ENCODE measurements at places on chromosomes 6 and 20. TPM values are rescaled to one million over a fixed set of nuclear protein-coding genes. Genes with fewer than 3 reads are reported as not detected.

The SPATA25 gene
- 1.3 TPM for total RNA-seq

- no peak for DNase-seq
Measured at GRCh38 chr20:63709149-63709527, 1.3 kb downstream of the ZGPAT start.

The C6orf120 gene
- 9.8 TPM for total RNA-seq

The RNF182 gene
- total RNA-seq = 0.38 TPM

GRCh38 chr6:162242915-162243314, 484.7 kb downstream of the PRKN start:
- DNase-seq = no peak

GRCh38 chr6:34237316-34237721, 646 bp downstream of the HMGA1 start:
- DNase-seq = peak; percentile 42

The LPA gene
- 1.8 TPM for total RNA-seq

GRCh38 chr6:159606786-159607185, 86.3 kb downstream of the SOD2 start:
- no peak for DNase-seq

- DNase-seq = no peak
Measured at GRCh38 chr6:85023721-85024120, 259.3 kb upstream of the TBX18 start.

DNA sequence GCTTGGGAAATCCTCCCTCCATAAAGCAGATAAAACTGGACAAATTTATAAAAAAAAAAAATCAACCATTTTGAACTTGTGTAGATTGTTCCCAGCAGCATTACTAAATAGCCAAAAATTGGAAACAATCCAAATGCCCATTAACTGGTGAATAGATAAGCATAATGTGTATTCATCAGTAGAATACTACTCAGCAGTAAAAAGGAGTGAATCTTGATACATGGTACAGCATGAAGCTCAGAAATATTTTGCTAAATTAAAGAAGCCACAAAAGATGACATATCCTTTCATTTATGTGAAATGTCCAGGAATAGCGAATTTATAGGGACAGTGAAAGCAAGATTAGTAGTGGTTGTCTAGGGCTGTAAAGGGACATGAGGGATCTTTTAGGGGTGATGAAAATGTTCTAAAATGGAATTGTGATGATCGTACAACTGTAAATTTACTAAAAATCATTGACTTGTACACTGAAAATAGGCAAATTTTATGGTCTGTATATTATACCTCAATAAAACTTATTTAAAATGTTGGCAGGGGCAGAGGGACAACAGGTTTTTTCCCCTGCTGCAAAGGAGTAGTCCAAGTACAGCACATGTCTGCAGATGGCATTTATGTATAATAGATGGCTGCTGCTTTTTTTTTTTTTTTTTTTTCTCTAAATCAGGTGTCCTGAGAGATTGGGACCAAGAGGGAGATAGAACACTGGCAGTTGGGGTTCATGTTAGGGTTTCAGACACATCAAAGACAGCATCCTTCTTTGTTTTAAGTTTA, 59.5 kb downstream of the CBFA2T2 start:
- no peak for DNase-seq

- DNase-seq = peak; percentile 20
Measured at GRCh38 chr6:113352029-113352801, 504.9 kb upstream of the MARCKS start.

DNA sequence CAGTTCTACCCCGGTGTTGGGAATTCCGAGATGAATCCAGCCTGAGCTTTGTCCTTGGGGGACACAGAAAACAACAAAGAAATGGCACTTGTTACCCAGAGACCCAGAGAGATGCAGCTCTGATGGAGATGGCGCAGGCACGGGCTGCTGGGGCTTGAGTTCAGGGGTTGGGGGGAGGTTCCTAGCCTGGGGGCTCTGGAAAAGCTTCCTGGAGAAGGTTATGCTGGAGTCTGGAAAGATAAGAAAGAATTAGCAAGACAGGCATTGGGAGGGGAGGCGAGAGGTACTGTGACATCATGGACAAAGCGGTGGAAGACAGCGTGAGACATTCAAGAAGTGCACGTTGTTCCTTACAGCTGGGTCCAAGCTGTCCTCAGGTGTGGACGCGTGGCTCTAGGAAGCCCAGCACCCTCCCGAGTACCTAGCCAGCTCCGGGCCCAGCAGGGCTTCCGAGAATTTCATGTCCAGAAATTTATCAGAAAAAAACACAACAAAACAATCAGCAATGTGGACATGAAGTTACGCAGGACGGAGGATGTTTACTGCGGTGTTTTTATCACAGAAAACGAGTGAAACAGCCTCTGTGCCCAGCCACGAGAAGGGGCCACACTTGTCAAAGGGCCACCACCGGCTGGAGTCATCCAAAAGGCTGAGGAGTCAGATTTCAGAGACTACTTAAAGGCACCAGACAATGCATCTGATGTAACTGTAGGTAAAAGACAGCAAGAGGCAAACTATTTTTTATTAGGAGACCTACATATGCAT, 39.5 kb downstream of the C20orf203 start:
- DNase-seq = no peak

DNA sequence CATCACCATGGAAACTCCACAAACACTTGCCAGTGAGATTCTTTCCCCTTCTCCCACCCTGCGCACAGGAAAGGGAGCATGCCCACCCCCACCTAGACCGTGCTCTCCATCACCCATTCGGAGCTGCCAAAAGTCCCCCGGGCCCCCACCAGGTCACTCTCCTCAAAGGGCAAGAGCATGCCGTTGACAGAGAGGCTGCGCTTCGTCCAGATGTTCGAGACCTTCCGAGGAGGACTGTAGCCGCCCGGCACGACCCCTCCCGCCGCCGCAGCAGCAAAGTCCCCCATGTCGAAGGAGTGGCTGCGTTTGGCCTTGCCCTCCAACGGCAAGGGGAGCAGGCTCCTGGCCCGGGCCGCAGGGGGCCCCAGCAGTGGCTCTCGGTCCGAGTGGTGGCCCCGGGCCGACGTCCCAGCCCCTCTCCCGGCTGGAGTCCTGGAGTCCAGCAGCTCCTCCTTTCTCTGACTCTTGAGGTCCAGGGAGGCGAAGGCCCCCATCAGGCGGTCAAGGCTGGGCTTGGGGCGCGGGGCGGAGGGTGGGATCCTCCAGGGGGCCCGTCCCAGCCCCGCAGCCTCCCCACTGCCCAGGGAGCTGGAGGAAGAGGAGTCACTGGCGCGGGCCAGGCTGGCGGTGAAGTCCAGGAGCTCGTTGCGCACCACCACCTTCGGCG, 195.2 kb downstream of the LRFN2 start:
- no peak for DNase-seq

DNA sequence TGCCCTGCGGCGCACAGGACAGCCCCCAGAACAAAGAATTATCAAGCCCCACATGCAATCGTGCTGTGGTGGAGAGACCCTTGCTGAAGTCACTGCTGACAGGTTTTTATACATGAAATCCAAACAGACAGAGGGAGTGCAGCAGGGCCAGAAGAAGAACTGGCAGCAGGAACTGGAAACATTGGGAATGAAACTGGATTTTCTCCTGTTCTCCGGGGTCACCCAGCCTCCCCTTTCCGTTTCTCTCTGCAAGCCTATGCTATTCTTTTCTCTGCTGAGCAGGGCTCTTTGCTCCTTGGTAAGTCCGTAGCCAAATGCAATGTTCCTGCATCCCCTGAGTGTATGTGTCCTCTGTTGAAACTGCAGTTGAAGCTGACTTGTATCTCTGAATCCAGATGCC, 63.5 kb upstream of the QKI start:
- DNase-seq = no peak

- DNase-seq = no peak
Measured at GRCh38 chr6:17984812-17985670, 2.4 kb downstream of the KIF13A start.

DNA sequence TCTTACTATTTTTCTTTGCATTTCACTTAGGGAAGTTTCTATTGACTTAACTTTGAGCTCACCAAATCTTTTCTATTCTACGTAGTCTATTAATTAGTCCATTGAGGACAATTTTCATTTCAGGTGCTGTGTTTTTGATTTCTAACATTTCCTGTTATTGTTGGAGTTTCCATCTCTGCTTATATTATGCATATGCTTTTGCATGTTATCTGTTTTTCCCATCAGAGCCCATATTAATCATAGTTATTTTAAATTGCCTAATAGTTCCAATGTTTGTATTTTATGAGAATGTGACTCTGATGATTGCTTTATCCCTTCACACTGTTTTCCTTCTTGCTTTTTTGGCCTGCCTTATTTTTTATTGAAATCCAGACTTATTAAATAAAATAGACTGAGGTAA, 414.5 kb upstream of the OPRM1 start:
- no peak for DNase-seq

DNA sequence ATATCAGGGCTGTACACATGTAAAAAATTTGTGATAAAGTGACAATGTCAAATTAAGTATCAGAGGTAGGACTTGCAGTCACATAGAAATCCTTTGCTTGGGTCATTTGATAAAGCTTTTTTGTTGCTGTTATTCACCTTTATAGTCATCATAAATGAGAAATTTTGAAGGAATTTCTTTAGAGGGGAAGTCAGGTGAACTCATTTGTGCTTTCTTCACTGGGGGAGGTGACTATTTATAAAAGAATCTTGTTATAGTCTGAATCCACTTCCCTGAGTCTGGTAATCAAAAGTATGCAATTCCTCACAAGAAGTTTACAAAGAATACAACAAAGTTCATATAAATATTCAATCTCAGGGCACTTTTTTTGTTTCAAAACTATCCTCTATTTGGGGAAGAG, 47.7 kb downstream of the FRK start:
- no peak for DNase-seq

The FAM209A gene
- 0.28 TPM for total RNA-seq

- DNase-seq = no peak
Measured at GRCh38 chr6:53614676-53615075, 50.9 kb downstream of the KLHL31 start.

The JAG1 gene
- total RNA-seq = 22.6 TPM

GRCh38 chr6:152697634-152698033, at the start of gene MYCT1:
Gene MYCT1, plus strand, starts transcription at chr6:152697897. Its CDS starts 6 bp downstream, at chr6:152697903.
- DNase-seq = no peak

- DNase-seq = no peak
Measured at GRCh38 chr6:126723541-126724170, 383.7 kb downstream of the CENPW start.

The HLA-DRB5 gene
- 23.7 TPM for total RNA-seq

GRCh38 chr20:37329481-37330165, 16.3 kb upstream of the SRC start:
- DNase-seq = no peak

DNA sequence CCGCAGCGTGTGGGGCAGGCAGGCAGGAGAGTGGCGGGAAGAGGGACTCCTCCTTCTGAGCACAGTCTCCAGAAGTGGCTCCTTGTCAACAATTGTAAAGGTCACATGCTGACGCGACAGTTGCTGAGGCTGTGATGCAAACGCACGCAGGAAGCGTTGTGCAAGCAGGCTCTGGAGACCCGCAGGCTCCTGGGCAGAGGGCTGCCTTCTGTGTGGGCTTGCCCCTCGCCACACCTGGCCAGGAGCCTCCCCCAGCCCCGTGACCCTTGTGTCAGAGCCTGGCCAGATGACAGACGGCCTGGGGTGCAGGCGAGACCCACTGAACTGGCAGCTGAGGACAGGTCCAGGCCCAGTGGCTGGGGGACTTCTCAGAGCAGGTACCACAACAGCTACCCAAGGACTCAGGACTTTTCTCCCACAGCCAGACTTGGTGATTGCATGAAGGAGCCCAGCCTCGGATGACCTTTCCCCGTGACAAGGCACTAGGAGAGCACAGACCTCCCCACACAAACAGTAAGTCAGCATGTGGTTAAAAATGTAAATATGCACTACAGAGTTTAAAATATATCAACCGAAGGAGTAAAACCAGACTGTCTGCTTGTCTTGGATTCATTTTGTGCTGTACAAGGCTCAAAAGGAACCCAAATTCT, 222.1 kb upstream of the RREB1 start:
- no peak for DNase-seq

The PLN gene
- 0.83 TPM for total RNA-seq

DNA sequence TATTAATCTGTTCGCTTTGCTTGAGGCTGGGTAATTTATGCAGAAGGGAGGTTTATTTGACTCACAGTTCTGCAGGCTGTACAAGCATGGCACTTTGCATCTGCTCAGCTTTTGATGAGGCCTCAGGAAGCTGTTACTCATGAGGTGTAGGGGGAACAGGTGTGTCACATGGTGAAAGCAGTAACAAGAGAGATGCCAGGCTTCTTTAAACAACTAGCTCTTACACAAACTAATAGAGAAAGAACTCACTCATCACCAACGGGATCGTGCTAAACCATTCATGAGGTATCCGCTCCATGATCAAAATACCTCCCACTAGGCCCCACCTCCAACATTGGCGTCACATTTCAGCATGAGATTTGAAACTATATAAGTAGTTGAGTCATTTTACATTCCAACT, 34.4 kb upstream of the GCLC start:
- no peak for DNase-seq

- DNase-seq = peak; percentile 66
Measured at GRCh38 chr6:157597461-157598312, 216.7 kb downstream of the ZDHHC14 start.

DNA sequence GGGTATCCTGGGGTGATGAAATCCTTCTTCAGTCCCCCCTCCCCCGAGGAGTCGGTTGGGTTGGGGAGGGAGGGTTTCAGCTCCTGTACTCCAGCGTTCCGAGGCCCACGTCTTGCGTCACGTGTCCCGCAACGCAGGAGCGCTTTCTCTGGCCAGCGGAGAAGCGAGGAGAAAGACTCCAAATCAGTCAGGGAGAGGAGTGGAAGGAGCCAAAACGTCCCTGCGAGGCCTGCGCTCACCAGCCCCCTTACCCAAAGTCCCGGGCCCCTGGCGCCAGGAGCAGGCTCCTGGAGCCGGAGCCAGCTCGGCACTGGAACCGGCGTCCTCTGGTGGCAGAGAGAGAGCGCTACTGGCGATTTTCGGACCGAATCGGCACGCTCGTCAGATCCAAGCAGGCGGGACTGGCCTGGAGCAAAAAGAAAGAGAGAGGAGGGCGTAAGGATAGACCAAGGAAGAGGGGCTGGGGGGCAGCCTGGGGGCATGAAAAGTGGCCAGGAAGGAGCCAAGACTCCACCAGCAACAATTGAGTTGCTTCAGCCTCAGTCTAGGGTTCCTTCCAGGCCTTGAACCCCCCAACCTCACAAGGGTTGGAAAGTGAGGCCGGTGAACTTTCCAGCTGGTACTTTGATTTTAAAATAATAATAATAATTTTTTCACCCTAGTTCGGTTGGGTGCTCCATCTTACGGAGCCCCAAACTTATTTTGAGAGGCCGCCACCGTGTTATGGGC, at the start of gene GNAS:
Gene GNAS, plus strand, starts transcription at position 174 of the 729 bp plus-strand sequence.
- DNase-seq = peak; percentile 42

- DNase-seq = no peak
Measured at GRCh38 chr6:80872199-80872950, 765.9 kb downstream of the BCKDHB start.

DNA sequence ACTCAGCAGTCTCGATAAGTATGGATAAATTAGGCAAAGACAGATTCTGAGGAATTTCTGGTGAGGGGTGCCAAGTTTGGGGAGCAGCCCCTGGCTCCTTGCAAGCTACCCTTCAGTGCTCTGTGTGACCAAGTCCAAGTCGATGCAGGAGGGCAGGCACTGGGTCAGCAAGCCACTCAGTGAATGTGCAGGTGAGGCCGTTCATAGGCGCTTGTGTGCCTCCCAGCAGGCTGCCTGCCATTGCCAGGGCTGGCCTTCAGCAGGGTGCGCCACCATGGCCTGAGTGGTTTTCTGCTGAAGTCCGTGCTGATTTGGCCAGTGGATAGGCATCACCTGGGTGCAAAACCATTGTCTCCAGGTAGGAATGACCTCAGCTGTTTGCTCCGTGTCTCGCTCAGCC, 3.3 kb upstream of the GNRH2 start:
- DNase-seq = no peak

The PPIL6 gene
- total RNA-seq = 2.3 TPM
